Activated CD4-positive, alpha-beta T cell treated with anti-CD3 and anti-CD28 coated beads, Interleukin-2, Interleukin-4, amounts not matched to agents 100 ng/mL and 50 ng/mL, durations not matched to agents 16 hours and 8 hours (primary cell): ENCODE measurements at places on chromosomes 6 and 20.

DNA sequence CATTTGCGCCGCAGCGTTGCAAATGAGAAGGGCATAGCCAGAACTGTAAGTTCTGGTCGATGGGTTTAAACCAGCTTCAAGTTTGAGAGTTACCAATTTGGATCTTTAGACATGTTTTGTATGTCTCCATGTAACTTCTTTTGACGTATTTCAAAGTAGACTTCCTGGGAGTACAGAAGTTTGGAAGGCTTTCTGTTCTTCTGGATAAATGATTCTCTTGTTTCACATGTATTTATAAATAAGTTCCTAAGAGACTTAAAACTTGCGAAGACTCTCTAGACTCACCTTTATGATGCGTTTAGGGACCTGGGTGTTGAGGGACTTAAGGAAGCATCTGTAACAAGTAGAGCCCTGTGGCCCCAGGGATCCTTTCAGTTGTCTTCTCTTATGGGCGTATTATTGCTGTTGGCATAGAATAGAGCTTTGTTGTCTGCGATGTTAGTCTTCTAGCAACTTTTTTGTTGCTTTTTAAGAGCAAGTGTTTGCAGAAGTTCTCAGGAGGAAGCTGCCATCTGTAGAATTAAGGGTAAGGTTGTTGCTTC, 1.3 kb downstream of the CDYL start:
- no peak for DNase-seq

GRCh38 chr20:60812561-60812960, 439.5 kb upstream of the CDH4 start:
- DNase-seq = no peak

DNA sequence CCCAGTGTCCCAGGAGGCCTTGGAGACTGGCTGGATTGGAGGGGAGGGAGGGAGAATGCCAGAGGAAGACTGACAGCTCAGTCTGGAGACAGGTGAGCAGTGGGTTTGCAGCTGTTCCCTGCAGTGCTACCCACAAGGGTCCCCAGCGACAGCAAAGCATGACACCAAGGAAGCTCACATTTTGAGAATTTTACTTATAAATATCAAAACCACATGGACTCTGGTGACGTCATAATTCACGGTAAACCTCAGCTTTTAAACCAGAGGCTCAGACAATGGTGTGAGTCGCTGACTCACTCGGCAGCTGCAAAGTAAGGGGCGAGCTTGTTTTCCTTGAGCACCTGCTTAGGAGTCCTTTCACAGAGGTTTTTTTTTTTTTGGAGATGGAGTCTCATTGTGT, 65.2 kb downstream of the THBS2 start:
- DNase-seq = peak; percentile 18

DNA sequence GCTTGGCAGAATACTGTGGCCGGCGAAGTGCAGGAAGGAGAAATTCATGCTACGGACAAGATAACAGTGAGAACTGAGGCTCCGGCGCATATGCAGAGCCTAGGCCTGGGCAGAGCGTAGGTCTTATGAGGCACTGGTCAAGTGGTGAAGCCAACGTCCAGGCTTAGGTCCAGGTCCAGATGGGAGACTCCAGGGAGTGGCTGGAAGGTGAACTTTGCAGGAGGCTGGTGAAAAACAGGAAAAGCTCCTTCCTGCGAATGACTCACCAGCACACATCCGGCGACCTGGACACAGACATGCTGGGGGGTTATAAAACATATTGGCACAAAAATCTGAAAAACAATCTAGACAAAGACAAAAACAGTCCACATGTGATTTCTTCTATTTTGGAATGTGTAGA, 15.4 kb downstream of the C6orf141 start:
- no peak for DNase-seq

GRCh38 chr20:20003031-20003954, 13.9 kb upstream of the NAA20 start:
- no peak for DNase-seq

- no peak for DNase-seq
Observed at GRCh38 chr6:149324428-149324827, 6.9 kb downstream of the TAB2 start.

- no peak for DNase-seq
Observed at GRCh38 chr6:131103296-131103695, 32.0 kb upstream of the AKAP7 start.

GRCh38 chr6:87941556-87942358, 105.9 kb upstream of the SPACA1 start:
- no peak for DNase-seq
